ENCODE measurements at places on chromosomes 5 and 9.

GRCh38 chr9:99235926-99236634, 14.0 kb downstream of the SEC61B start:
- DNase-seq: no peak

GRCh38 chr9:104983491-104983890, 55.5 kb upstream of the ABCA1 start:
- DNase-seq: no peak

DNA sequence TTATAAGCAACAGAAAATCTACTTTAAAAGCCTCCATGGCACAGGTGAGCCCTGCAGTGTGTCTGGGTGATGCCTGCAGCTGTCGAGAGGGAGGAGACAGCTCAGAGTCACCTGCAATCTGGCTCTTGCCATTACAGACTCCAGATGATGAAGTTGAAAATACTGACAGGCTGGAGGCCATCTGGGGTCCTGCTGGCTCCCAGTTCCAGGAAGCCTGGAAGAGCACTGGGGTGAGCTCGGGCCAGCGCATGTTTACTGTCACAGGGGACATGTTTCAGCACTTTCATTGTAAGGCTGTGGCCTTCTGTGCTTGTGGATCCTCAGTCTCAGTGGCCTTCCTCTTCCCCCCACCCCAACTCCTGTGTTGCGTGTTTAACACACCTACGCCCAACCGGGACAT, 28.4 kb downstream of the CEL start:
- no peak for DNase-seq

- DNase-seq: no peak
Measured at GRCh38 chr5:56250011-56250410, 16.9 kb upstream of the ANKRD55 start.

- peak; percentile 36 for DNase-seq
Measured at GRCh38 chr9:71223953-71224538, 102.6 kb upstream of the TRPM3 start.

DNA sequence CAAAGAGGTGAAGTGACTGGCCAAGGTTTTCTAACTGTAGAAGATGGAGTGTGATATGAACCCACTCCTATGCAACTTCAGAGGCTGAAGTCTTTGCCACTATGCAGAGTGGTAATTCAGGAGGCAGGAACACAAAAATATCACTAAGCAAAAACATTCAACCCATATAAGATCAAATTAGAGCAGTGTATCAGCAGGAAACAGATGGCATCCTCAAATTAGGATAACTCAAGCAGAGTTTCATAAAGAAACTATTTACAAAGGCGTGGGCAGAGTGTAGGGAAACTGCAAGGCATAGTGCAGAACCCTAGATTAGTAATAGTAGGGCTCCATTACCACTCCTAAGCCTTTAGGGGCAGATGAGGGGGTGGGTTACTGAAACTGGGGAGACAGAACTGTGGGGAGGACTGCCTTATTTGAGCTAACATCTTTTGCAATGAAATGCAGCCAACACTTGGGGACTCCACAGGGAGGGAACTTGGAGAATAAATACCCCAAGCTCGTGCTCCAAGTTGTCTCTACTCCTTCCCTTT, 72.2 kb downstream of the PTTG1 start:
- no peak for DNase-seq

DNA sequence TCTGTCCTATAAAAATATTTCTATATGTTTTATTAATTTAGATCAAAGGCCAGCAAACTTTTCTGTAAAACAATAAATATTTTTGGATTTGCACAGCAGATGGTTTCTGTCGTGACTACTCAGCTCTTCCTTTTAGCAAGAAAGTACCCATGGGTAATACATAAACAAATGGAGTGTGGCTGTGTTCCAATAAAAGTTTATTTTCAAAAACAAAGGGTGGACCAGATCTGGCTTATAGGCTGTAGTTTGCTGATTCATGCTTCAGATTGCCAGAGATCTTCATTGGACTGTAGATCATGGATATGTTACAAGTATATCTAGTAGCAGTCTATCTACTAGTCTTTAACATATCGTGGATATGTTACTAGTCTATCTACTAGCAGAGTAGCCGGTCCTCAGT, 590.5 kb downstream of the CSNK1G3 start:
- no peak for DNase-seq

GRCh38 chr9:129347316-129348120, 169.5 kb upstream of the IER5L start:
- DNase-seq: peak; percentile 58

Measured in fibroblast of skin of right biceps (primary cell).